NCI-H2227 treated with DMSO at 0.1 percent for 48 hours (cell line): ENCODE measurements at places on chromosomes 11 and 22.

DNA sequence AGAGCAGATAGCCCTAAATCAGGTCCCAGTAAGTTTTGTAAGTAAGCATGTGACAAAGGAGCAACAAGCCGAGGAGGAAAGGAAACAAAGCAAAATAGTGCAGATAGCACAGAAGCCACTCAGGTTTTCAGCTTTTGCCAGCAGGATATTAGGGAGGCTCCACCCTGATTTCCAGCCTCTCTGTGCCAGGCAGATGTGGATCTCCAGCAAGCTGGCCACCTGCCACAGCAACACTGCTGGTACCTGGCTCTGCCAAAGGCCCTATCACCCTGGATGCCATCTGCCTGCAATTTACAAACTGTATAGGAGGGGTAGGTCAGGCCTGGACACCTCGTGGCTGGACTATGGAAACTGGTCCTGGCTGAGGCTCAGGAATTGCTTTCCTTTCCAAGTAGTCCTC is 12.2 kb upstream of the NNMT start:
- DNase-seq, result no peak

- DNase-seq, result peak; percentile 55
These were observed 38.8 kb downstream of the PTPRJ start for GRCh38 chr11:48019217-48019584.

DNA sequence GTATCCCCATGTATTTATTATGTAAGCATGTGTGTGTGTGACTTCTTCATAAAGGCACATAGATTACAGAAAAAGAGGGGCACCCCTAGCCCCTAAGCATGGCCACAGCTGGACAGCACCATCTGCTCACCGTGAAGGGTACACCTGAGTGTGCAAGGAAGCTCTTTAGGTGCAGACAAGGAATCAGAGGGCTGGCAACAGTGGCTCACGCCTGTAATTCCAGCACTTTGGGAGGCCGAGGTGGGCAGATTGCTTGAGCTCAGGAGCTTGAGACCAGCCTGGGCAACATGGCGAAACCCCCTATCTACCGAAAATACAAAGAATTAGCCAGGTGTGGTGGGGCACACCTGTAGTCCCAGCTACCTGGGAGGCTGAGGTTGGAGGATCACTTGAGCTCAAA is 56.3 kb downstream of the DGCR2 start:
- DNase-seq, result no peak

GRCh38 chr11:84819537-84819936 is 807.6 kb downstream of the DLG2 start:
- DNase-seq, result no peak

- DNase-seq, result no peak
These were observed 11.3 kb downstream of the TPCN2 start for GRCh38 chr11:69059985-69060384.

GRCh38 chr11:70423523-70424505 is 25.5 kb downstream of the CTTN start:
- no peak for DNase-seq

DNA sequence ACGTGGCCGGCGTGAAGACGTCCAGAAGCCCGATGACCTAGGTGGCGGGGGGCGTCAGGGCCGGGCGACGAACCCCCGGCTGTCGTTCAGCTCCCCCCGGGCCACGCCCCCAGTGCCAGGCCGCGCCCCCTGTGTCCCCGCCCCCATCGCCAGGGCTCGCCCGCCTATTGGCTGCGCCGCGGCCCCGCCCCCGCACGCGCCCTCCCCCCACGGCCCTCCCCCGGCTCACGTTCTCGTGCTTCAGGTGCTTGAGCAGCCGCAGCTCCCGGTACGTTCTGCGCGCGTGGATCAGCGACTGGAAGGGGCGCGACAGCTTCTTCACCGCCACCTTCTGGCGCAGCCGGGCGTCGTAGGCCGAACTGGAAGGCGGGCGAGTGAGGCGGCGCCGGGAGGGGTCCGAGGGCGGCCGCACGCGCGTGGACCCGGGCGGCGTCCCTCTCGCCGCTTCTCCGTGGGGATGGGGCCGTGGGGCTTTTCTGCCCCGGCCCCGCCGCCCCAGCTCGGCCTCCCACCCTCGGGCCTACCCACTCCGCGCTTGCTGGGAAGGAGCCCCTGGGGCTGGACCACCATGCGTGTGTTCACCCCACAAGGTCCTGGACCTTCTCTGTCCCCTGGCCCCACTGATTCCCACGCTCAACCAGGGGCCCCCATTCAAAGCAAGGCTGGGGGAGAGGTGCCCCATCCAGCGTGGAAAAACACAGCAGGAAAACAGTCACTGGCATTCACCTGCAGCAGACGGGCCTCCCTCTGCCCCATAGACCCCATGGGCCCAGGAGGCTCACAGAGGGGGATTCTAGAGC is 2.4 kb downstream of the MAPK11 start:
- DNase-seq, result no peak

DNA sequence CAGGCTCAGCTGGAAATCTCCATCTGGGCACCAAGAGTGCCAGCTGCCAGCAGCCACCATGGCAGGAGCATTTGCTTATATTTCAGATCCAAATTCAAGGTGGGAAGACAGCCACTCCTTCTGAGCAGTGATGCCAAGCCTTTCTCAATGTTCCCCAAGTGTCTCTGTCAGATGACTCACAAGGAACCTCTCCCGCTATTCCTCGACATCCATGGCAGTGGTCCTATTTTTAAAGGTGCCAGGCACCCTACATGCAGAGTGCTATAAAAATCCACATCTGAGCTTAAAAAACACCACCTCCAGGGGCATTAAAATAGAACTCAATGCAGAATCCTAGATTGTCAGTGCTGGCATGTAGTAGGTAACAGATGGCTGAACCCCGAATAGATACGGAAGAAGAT is 112.1 kb downstream of the SLC1A2 start:
- DNase-seq, result no peak

GRCh38 chr11:66680966-66681645 is 3.4 kb upstream of the RBM4B start:
- no peak for DNase-seq

DNA sequence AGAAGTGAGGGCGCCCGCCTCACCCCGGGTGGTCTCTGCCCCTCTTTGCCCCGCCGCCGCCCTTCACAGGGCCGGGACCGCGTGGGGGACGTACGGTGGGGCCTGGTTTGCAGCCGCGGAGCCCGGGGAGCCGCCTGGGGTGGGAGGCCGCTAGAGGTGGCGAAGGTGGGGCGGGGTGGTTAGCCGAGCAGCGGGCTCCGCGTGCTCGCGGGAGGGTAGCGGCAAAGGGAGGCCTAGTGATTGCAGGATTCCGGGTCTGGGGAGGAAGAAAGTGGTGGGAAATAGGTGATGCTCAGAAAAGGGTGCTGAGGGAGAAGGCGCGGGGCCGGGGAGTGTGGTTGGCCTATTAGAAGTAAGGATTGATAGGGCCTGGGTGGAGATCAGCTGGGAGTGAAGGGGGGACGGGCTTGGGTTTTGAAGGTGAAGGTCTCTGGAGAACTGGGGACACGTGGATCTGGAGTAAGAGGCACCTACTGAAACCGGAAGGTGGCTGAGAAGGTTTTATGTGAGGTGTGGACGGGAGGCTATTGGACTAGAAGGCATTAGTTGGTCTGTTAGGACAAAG is 571 bp downstream of the FAR1 start:
- DNase-seq, result no peak

- no peak for DNase-seq
These were observed 263.7 kb downstream of the DYNC2H1 start for GRCh38 chr11:103372906-103373305.

GRCh38 chr11:127925475-127925874 is 661.9 kb downstream of the ETS1 start:
- DNase-seq, result no peak

- DNase-seq, result no peak
These were observed 942 bp upstream of the TSPAN18 start for GRCh38 chr11:44725757-44726282.

- DNase-seq, result no peak
These were observed 18.9 kb downstream of the TPST2 start for GRCh38 chr22:26570864-26571525.

DNA sequence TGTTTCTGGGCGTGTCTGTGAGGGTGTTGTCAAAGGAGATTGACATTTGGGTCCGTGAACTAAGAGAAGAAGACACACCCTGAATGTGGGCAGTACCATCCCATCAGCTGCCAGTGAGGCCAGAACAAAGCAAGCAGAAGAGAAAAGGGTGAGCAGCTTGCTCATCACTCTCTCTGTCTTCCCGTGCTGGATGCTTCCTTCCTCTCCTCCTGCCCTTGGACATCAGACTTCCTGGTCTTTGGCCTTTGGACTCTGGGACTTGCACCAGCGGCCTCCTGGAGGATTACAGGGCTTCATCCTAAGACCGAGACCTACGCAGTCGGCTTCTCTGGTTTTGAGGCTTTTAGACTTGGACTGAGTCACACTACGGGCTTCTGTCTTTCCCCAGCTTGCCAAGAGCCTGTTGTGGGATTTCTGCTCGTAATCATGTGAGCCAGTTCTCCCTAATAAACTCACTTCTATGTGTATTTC is 18.8 kb downstream of the APOL2 start:
- DNase-seq, result peak; percentile 78

- DNase-seq, result peak; percentile 67
These were observed 32.7 kb downstream of the CD6 start for GRCh38 chr11:61004180-61004611.
